ENCODE measurements at places on chromosomes 3 and 15.
A peak's percentile ranks its signal among the peaks of the same experiment; 100 is the strongest.

- DNase-seq: no peak
Measured at GRCh38 chr15:51075364-51075763, 19.3 kb downstream of the TNFAIP8L3 start.

DNA sequence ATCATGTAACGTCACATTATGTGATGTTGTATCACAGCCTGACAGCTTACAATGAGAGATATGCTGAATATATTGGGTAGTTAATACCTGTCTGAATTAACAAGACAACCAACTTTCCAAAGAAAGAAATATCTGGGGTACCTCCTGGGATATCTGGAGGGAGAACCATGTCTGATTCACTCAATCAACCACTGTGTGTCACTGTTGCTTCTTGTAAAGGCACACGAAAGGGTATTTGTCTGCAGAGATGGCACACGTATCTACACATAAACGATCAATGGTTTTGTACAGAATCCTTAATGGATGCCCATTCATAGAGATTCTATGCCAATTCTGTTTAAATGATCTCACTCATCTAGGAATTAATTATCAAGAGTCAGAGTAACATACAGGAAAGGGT, 252.1 kb upstream of the TMCO5A start:
- no peak for DNase-seq

- DNase-seq: no peak
Measured at GRCh38 chr15:71192816-71193215, 77.5 kb downstream of the THSD4 start.

GRCh38 chr3:70979983-70980645, 603.4 kb downstream of the FOXP1 start:
- DNase-seq: no peak

GRCh38 chr15:83413054-83413719, 34.0 kb upstream of the SH3GL3 start:
- no peak for DNase-seq

DNA sequence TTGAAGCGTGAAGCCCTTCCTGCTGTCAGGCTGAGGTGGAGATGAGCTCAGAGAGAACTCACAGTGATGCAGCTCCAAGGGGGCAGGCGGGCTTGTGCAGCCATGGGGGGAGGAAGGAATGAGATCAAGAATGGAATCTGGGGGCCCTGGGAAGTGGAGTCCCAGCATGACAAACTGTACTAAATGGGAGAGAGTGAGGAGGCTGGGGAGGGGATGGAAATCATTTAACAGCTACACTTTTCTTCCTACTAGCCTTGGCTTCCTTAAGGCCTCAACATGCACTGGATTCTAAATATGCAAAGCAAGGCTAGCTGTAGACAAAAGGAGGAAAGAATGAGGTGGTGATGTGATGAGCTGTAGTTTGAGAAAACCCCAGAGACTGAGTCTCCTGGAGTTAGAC, 133.9 kb downstream of the EEFSEC start:
- no peak for DNase-seq

GRCh38 chr3:98730338-98730737, 32.8 kb upstream of the ST3GAL6 start:
- no peak for DNase-seq

- no peak for DNase-seq
Measured at GRCh38 chr3:129563332-129563731, 20.4 kb downstream of the H1-8 start.

- DNase-seq: peak; percentile 26
Measured at GRCh38 chr3:71225951-71226564, 357.5 kb downstream of the FOXP1 start.

DNA sequence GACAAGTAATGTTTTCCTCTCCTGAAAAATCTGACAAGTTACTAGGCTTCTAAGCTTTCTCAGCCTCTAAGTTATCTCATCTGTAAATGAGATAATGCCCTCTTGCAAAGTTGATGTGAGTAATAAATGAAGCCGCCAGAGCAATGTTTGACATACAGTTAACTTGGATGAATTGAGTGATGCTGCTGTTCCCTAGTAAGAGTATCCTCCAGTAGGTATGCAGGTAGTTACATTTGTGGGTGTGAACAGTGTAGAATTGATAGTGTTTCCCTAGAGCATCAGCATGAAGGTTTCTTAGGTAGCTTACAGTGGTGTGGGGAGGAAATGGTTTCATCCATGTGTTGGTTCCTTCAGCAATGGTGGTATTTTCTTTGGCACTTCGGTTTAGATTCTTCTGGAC, 3.4 kb downstream of the ATP2C1 start:
- no peak for DNase-seq

- DNase-seq: no peak
Measured at GRCh38 chr15:62244762-62245161, 79.7 kb upstream of the C2CD4B start.

GRCh38 chr15:27585041-27585640, 514.0 kb downstream of the OCA2 start:
- no peak for DNase-seq

DNA sequence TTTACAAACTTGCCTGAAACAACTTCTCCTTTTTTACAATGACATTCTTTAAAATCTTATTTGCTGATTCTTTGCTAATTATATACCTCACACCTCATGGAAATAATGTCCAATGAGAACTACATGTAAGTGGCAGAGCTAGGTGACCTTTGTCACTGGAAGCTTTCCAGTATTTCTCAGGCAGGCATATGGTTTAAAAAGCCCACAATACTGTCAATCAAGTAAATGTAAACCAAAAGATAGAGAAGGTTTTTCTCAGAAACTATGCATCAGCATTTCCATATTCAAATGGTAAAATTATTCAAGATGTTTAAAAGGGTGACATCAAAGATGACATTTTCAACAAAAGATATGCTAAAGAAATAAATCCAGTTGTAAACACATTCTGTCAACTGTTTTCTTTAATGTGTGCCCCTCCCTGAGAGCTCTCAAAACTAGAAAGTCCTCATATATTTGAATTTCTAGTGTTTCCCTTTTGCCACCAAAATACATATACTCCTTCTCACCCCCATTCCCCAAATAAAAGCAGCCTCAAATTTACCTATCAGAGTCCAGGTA, 10.1 kb upstream of the STRIT1 start:
- DNase-seq: no peak

DNA sequence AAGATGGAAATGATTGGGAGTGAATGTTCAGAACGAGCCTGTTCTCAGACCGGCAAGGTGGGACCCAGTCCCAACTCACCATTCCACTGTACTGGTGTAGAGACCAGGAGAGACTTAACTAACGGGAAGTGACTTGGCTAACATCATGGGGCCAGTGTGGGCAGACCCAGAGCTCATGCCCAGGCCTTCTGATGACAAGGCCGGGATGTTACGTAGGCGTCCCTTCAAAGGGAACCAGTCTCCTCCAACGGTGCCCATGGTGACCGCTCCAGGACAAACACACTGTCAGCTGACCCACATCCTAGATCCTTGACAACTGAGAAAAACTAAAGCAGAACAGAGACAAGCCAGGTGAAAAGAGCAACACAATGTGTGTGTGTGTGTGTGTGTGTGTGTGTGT, 128.4 kb upstream of the HACD2 start:
- no peak for DNase-seq

DNA sequence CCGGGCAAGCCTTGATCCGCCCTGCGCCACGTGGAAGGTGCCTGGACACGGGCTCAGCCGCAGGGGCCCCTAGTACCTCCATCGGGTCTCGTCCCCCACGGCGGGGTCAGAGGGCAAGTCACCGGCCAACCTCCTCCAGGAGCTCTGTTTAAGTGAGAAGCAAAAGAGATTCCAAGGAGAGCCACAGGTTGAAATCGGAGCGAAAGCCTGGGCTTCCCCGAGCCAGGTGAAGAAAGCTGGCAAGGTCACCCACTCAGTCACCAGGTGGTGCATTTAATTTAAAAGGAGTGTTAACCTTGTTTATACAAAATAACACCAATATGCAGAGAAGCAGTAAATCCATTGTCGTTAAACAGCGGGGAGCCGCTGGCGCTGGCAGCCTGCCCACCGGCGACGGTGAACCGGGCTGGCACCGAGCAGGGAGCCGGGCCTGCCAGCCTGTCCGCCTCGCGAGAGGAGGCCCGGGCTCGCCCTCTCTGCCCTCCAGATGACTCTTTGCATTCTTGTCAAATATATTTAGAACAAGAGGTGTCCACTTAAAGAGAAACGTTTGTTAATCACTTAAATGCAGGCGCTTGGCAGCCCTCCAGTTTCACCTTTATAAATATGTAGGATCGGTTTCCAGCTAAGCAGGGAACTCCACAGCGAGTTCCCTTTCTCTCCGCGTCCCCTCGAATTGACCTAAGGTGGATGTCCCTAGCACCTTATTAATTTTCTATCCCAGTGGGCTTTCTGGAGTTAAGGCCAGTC, 277.3 kb upstream of the NR2F2 start:
- DNase-seq: no peak

DNA sequence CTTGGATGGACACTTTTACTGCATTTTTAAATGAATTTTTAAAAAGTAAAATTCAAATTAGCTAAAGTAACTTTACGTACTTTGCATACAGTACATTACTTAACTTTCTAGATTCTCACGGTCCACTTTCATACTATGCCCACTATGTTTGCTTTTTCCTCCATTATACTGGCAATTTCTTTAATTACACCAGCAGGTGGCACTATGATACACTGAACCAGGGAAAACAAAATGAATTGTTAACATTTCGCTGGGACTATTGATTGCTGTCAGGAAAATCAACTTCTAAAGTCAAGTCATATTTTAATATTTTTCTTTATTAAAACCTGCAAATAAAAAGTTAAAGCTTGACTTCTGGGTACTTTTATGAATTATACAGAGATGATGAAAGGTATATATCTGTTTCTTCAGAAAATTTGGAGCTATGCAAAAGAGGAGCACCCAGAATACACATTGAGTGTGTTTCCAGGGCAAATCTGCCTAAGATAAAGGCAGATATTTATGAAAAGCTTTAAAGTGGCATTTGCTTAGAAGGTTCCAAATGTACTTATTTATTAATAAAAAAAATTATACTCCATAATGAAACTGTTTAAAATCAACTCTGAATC, 21.8 kb upstream of the POU1F1 start:
- DNase-seq: peak; percentile 29

DNA sequence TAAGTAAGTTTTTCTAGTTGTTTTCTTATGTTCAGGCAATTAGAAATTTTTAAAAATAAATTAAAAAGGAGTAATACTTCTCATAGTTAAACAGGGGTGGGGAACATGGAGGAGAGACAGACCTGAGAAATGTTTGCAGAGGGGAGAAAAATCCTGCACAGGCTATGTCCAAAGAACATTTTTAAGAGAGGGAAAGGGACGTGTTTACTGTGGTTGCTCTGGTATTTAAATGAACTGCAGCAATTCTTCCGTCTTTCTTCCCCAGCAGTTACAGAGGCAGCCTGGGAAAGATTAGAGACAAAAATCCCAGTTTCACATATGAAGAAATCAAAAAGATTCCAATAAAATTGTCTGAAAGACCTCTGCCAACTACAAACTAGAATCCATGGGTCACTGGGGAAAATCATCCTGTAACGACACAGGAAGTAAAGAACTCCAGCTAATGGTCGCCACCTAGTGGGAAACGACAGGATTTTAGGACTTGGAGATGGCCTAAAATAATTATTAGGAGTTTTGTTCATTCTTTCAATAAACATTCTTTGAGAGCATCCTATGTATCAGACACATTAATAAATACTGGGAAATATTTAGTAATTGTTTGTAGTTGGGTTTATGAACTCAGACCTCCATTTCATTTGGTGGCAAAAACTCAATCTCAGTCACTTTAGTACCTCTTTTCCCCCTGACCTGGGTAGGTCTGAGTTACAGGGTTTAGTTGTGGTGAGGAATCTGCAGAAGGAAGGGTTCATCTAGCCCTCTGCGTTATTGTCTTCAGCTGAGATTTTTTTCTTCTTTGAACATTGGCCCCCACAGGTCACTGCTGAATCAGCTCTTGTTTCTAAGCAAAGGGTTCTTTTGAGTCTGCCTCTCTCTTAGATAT, 69.9 kb upstream of the GOLIM4 start:
- peak; percentile 39 for DNase-seq

DNA sequence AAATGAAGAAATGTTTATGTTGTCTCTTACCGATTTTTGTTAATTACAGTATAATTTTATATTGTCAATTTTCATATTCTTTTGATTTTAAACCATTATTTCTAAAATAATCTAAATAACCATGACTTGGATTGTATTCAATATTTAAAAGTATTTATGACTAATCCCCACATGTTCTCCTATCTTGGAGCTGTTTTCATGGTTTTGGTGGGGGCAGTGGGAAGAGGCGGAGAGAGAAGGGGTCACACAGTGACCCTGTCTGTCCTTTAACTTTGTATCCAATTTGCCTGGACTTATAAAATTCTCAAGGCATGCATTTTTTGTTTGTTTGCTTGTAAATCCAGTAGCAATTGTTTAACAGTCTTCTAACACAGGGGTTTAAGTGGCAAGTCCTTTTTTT, 407.4 kb downstream of the NTRK3 start:
- no peak for DNase-seq

DNA sequence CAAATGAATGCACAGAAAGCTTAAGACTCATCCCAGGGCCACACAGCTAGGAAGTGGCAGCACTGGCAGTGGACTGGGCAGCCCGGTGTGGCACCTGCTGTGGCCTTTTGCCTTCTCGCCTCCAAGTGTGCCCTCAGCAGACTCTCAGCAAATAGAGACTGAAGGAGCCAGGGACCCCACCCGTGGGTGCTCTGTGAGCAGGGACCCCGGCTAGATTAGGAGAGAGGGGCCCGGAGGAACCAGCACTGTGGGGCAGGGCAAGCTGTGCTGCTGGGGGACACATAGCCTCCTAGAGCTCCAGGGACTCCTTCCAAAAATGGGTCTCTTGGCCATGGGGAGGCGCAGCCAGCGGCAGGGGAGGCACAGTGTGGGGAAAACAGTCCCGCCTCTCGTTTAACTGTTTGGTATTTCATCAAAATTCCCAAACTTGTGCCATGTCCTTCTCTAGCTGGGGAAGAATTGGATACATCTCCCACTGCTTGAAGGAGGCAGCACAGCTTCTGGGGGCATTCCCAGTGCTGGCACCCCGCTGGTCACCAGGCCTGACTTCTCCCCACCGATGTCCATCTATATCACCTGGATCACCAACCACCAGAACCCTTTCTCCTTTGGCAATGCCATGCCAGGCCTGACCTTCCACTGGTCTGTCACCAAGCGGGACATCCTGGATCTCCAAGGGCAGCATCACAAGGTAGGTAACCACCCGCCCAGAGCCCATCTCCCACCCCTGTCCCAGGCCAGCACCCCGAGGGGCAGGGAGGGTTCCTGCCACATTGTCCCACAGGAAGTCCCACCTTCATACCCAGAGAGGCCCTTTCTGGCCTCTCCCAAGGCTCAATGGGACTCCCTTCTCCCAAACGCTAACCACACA, 12.0 kb upstream of the TXNRD3 start:
- DNase-seq: no peak

All from CD4-positive, CD25-positive, alpha-beta regulatory T cell (primary cell).